ENCODE measurements at places on chromosomes 12 and 14.
A peak's percentile ranks its signal among the peaks of the same experiment; 100 is the strongest.

GRCh38 chr14:68639000-68639757, 153.7 kb downstream of the ZFP36L1 start:
- DNase-seq: no peak

DNA sequence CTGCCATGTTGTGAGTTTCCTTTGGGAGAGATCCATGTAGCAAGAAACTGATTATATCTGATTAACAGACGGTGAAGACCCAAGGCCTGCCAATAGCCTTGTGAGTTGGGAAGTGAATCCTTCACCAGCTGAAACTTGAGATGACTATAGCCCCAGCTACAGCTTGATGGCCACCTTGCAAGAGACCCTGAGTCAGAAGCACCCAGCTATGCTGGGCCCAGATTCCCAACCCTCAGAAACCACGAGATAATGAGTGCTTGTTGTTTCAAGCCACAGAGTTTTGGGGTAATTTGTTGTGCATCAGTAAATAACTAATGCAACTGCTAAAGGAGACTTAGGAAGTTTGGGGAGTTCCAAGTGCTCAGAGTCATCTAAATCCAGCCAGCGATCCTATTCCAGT, 80.3 kb downstream of the AVPR1A start:
- no peak for DNase-seq

DNA sequence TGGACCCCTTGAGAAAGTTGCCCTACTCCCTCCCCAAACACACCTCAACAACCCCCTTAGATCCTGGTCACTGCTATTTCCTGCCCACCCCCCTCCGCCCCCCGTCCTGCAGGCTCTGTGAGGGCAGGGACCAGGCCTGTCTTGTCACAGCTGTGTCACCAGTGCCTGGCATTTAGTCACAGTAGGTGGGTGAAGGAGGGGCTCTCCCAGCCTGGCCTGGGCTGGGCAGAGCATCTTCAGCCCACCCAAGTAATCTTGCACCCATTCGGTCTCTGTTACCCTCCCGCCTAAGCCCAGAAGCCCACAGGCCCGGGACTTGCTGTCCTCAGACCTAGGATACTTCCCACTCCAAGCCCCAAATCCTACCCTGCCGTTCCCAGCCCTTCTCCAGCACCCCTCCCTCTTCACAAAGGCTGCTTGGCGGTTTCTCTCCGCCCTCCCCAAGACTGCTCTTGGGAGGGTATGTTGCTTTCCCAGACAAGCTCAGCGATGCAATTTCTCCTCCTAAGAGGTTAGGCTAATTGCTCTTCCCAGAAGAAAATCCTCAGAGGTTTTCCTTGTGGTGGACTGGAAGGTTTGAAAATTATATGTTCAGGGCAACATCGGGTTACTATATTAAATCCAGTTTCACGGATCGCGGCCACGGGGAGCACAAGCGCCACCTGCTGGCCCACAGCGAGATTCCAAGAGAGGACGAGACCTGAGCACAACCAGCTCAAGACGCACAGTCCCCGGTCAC, 50.8 kb upstream of the ZFP36L1 start:
- peak; percentile 77 for DNase-seq

GRCh38 chr14:100979780-100980179, 76.3 kb upstream of the RTL1 start:
- no peak for DNase-seq

GRCh38 chr12:50129290-50129689, 17.3 kb downstream of the COX14 start:
- DNase-seq: no peak

Measured in activated gamma-delta T cell treated with Interleukin-2 at 50 U/mL for 16 hours (primary cell).